Stimulated activated CD4-positive, alpha-beta T cell treated with anti-CD3 and anti-CD28 coated beads, Interleukin-4, amount 100 ng/mL, for 24 hours (primary cell): ENCODE measurements at places on chromosomes 6 and 20.
A peak's percentile ranks its signal among the peaks of the same experiment; 100 is the strongest.

DNA sequence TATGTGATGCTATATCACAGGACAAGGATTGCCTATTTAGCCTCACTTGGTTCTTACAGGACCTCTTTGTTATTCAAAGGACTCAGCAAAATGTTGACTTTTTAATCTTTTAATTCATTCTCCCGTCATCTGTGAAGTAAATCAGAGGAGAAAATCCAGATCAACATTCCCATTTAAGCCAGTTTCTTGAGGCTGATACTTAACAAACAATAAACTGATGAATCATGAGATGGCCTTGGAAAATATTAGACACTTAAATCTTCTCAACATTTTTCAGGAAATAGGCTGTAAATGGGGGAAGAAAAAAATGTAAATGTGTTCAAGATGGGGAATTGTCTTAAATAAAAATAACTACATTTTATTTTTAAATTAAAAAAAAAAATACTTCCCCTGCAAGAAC is 55.9 kb upstream of the UBR2 start:
- DNase-seq = no peak

DNA sequence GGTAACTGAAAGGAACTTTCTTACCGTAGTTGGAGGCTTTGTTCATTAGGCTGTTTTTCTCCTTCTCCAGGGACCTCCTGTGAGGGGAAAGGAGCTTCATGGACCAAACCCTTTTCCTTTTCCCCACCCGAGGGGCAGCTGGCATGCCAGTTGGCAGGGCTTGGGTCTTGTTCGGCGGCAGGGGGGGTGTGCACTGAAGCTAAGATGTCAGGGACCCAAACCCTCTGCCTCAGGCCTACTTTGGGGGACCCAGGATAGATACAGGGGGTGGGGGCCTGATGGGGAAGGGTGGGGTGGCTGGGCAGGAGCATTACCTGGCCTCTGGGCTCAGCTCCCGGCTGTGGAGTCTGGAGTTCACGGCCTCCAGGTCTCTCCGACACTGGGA is 14.9 kb downstream of the CCDC167 start:
- DNase-seq = no peak

GRCh38 chr6:91366781-91367180 is 779.9 kb upstream of the MAP3K7 start:
- DNase-seq = no peak

GRCh38 chr6:139164001-139164400 is 29.1 kb downstream of the HECA start:
- DNase-seq = peak; percentile 50

GRCh38 chr20:59028812-59029211 is 3.3 kb downstream of the ATP5F1E start:
- no peak for DNase-seq

- no peak for DNase-seq
Observed at GRCh38 chr6:40164345-40164755, 230.1 kb upstream of the MOCS1 start.

DNA sequence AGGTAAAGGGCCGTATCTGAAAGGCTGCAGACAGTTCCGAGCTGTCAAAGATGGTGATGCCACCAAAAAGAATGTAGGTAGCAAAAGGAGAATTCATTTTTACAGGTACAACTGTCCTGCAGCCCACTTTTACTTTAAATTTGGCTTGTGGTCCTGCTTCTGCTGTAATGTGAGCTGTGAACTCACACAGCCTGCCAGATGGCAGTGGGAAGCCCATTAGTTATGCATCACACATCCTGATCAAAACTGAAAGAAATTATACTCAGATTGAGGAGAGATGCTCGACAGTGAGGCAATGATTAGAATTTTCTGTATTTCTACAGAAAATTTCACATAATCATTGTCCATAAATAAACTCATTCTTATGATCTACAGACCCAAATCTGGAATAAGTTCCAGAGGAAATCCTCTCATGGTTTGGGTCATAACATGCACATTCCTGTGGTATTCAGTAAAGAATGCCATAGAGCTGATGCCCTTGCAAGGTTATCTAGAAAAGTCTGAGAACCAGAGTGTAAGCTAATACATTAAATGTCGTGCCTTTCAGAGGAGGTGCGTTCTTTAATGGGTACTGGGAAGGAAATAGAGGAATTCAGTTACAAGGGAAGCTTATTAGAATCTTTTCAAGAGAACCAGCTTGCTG is 23.9 kb upstream of the E2F3 start:
- DNase-seq = no peak

DNA sequence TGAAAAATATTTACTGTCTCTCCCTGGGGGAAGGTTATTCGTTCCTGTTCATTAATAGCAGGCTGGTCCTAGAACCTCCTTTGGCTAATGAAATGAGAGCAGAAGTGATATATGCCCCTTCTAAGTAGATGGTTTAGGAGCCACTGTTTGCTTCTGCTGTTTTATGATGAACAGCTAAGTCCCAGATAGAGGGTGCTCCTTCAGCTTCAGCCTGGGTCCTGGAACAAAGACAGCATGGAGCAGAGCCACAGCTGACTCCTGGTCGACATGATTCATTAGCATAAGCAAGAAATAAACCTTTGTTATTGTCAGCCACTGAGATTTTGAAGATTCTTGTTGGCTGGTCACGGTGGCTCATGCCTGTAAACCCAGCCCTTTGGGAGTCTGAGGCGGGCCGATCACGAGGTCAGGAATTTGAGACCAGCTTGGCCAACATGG is 47.8 kb upstream of the ARMC2 start:
- no peak for DNase-seq

DNA sequence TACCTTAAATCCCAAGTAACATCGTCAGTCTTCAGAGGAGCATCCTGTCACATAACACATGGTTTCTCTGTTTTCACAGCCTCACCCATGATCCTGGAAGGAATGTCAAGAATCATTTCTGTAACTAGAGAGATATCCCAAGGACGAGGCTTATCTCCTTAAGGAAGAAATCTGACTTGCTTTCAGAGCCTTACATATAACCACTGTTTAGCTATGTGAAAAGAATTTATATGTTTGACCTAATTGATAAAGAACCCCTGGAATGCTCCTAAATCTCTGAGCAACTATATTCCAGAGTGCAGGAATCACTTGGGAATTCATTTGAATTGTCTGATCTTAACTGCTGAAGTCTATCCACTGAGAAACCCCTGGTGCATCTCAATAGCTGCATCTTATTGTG is 243.1 kb downstream of the ALDH8A1 start:
- DNase-seq = no peak

- no peak for DNase-seq
Observed at GRCh38 chr6:134624781-134625180, 306.9 kb upstream of the SGK1 start.

DNA sequence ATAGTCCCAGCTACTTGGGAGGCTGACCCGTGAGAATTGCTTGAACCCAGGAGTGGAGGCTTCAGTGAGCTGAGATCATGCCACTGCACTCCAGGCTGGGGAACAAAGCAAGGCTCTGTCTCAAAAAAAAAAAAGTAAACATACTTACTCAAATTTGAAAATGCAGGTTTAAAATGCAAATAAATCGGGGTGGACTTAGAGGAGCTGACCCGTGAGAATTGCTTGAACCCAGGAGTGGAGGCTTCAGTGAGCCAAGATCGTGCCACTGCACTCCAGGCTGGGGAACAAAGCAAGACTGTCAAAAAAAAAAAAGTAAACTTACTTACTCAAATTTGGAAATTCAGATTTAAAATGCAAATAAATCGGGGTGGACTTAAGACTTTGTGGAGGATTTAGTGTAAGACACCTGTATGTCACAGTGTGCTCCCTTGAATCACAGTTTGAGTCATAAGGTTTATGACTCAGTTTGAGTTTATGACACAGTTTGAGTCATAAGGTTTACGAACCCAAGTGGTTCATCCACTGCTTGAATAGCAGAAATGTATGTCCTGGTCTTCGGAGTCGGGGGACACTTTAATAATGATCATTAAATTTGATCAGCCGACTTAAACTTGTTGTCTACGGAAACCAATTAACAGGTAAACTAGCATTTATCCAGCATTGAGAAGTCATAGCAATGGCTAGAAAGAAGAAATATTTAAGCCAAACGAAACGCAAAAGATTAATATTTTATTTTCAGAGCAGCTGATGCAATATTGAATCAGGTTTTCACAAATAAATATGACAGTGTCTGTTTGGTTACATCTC is 6.8 kb upstream of the MRPS10 start:
- peak; percentile 32 for DNase-seq

DNA sequence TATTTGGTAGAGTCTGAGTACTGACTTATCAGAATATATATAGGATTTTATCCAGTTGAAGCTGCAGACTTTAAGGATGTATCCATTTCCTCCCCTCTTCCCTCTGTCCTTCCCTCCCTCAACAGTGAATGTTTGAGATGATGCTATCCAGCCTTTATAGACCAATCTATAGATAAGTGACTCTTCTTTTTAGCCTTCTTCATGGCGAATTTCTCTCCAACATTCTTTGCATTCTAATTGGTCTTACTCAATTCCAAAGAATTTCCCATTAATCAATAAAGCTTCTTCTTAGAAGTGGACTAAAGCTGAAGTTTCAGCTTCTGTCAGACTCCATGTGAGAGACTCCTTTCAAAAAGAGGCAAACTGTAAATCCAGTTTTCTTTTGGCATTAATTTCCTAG is 99.3 kb downstream of the AIG1 start:
- no peak for DNase-seq

GRCh38 chr6:147054871-147055270 is 149.3 kb upstream of the STXBP5 start:
- DNase-seq = no peak

DNA sequence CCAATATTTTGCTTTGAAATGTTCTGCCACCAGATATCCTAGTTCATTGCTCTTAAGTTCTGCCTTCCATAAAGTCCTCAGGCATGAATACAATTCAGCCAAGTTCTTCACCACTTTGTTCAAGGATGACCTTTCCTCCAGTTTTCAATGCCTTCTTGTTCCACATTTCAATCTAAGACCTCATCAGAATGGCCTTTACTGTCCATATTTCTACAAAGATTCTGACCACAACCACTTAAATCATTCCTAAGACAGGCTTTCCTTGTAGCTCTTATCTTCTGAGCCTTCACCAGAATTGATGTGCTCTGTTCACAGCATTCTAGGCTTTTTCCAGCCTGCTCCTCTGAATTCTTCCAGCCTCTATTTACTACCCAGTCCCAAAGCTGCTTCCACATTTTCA is 319.0 kb downstream of the HACE1 start:
- DNase-seq = no peak

DNA sequence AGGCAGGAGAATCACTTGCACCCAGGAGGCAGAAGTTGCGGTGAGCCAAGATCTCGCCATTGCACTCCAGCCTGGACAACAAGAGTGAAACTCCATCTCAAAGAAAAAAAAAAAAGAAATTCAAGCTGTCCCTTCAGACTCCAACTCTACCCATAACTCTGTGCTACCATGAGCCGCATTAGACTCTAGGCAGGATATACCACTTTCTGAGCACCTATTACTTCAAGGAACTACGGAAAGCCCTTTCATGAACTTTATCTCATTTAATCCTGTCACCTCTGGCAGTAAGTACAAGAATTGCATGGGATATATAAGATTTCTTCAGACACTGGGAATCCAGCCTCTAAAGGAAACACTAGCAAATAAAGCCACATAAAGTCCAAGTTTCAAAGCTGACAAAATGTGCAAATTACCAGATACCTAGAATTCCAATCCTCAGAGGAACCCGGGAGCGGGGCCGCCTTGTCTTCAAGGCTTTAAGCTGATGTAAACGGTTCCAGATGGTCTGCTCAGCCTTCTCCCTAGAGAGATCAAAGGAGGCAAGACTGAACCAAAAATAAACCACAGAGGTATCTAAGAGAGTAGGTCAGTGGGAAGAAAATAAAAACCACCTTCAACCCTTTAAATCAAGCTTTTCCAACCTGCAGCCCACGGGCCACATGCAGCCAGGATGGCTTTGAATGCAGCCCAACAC is 9.4 kb downstream of the CDK5RAP1 start:
- DNase-seq = no peak

DNA sequence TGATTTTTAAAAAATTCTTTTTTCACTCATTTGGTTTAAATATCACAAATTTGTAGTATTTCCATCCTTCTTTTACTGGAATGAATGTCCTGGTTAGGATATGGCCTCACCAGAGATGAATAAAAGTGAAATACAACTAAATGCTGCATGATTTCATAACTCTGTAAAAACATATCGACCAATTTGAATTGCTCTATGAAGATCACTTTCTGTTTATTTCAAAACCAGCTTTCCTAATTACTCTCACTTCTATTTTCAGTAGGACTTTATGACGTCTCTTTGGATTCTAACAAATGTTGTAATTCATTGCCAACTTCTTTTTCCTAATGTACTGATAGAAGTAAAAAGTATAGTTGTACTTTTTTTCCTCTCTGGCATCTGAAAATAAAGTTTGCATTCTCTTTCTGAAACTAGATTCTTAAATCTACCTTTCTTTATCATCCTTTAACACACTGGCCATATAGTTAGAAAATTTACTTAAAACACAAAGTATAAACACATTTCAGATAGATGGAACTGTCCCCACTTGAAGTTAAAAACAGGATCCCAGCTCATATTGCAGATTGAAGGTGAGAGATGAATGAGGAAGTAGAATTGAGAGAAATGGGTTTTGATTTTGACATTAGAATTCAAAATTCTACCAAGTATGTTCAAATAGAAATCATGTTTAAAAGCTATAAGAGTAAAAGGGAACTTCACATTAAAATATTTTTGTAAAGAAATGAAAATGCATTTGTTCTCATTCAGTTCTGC is 40.3 kb upstream of the IL20RA start:
- DNase-seq = no peak

- DNase-seq = no peak
Observed at GRCh38 chr6:169115632-169116031, 138.0 kb downstream of the THBS2 start.

DNA sequence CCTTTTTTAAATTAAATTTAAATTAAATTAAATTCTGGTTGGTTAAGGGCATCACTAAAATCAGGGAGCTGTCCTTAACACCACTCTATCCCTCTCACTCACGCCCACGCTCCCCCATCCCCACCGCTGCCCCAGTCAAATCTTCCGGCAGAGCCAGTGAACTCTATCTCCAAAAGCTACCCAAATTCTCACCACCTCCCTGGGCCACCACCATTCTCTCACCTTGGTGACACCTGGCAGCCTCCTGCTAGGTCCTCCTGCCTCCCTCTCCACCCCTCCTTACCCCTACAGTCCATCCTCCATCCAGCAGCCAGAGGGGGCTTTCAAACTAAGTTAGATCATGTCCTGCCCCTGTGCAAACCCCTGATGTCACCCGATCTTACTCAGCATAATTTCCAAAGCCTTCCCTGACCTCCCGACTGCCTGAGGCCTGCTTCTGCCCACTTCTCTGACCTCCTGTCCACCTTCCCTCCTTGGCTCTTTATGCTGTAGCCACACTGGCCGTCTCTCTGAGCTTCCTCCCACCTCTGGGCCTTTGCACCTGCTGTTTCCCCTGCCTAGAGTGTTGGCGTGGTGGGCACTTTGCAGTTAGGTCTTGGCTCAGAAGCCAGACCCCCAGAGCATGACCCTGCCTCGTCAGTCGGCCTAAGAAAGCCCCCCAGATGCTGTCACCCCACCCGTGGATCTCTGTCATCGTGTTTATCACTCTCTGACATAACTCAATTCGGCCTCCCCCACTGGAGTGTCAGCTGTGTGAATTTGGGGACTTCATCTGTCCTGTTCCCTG is 24.7 kb downstream of the PTGIS start:
- no peak for DNase-seq

GRCh38 chr20:42957018-42957703 is 232.5 kb downstream of the PTPRT start:
- DNase-seq = no peak

- DNase-seq = no peak
Observed at GRCh38 chr20:37890108-37890507, 12.8 kb upstream of the VSTM2L start.
